ENCODE measurements at places on chromosomes 3 and 15. TPM values are rescaled to one million over a fixed set of nuclear protein-coding genes. Genes with fewer than 3 reads are reported as not detected.

The CCDC54 gene
- total RNA-seq, result not detected

The FEZF2 gene
- not detected for total RNA-seq

The C3orf80 gene
- total RNA-seq, result 1.8 TPM

The SHC4 gene
- 0.62 TPM for total RNA-seq

The DNAJA4 gene
- not detected for total RNA-seq

The FETUB gene
- total RNA-seq, result 0.14 TPM

The AMOTL2 gene
- 46.2 TPM for total RNA-seq

The APBA2 gene
- 19.7 TPM for total RNA-seq

The ALS2CL gene
- total RNA-seq, result 9.5 TPM

The CA12 gene
- 141 TPM for total RNA-seq

The PLXNB1 gene
- 13.1 TPM for total RNA-seq

The KLHL40 gene
- not detected for total RNA-seq

The PGBD4 gene
- 1.8 TPM for total RNA-seq

The ENTPD3 gene
- total RNA-seq, result not detected

The CEP70 gene
- total RNA-seq, result 8.6 TPM

The PLA2G4D gene
- not detected for total RNA-seq

The SENP5 gene
- 7.3 TPM for total RNA-seq

The PARP16 gene
- 10.3 TPM for total RNA-seq

The ZBTB20 gene
- total RNA-seq, result 0.51 TPM

The IQCB1 gene
- total RNA-seq, result 9.6 TPM

The GRAMD1C gene
- total RNA-seq, result 2.3 TPM

The PLOD2 gene
- total RNA-seq, result 142 TPM

The GPR160 gene
- total RNA-seq, result 1.1 TPM

The THSD4 gene
- 33.5 TPM for total RNA-seq

The FOXB1 gene
- total RNA-seq, result not detected

The CLDN18 gene
- total RNA-seq, result not detected

The ALDH1A2 gene
- 0.38 TPM for total RNA-seq

The C3orf85 gene
- not detected for total RNA-seq

The SERPINI2 gene
- not detected for total RNA-seq

The CCR5 gene
- total RNA-seq, result not detected

The GOLGA8M gene
- not detected for total RNA-seq

The SLC12A8 gene
- 0.89 TPM for total RNA-seq

The C2CD4A gene
- total RNA-seq, result not detected

The GPR149 gene
- total RNA-seq, result not detected

The GATA2 gene
- 4.8 TPM for total RNA-seq

The SOX2 gene
- 0.60 TPM for total RNA-seq

The SNTN gene
- total RNA-seq, result not detected

The OR5K1 gene
- not detected for total RNA-seq

The RLBP1 gene
- total RNA-seq, result not detected

The PLA2G4E gene
- total RNA-seq, result not detected

The SLC2A2 gene
- not detected for total RNA-seq

The PRR23E gene
- not detected for total RNA-seq

The MB21D2 gene
- 5.0 TPM for total RNA-seq
